ENCODE measurements at places on chromosomes 7 and 10.

DNA sequence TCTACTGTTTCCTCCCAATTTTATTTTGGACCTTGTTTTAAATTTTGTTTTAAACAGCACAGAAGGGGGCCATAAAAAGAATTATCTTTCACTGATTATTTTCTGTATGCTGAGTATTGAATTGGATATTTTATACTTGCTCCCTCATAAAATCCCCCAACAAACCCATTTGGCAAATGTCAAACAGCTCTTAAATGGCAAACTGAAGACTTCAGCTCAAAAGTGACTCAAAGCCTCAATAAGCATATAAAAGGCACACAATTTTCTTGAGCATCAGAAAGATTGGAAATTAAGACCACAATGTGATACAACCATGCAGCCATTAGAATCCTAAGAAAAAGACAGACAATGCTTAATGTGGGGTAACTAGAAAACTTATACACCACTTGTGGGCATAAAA lies 199.2 kb downstream of the SEMA3E start:
- no peak for DNase-seq

GRCh38 chr7:39535064-39535463 lies 31.1 kb upstream of the YAE1 start:
- no peak for DNase-seq

- no peak for DNase-seq
Observed at GRCh38 chr10:48364659-48365405, 58.4 kb downstream of the MAPK8 start.

DNA sequence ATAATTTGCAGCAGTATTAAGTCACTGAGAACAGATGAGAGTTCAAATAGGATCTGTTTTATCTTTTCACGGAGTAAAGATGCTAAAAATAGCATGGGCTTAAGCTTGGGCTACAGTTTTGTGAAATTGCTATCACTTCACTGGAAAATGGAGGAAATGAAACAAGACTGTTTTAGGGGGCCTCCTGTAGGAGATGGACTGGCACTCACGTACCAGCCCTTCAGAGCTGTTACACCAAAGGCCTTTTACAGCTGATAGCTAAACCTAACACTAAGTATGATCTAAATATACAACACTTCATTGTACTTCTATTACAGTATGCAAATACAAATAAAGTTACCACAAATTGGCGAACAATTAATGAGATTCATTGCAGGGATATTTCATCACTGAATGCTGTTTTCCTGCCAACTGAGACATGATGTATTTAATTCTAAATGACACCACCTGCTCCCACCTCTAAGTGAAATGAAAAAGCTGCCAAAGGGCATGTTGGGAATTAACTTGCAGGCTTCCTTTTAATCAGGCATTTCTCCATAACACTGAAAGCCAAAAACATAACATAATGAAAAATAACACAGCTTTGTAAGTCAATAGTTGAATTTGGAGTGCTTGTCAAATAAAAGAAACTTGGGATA lies 304.5 kb upstream of the LRRN3 start:
- DNase-seq: no peak

DNA sequence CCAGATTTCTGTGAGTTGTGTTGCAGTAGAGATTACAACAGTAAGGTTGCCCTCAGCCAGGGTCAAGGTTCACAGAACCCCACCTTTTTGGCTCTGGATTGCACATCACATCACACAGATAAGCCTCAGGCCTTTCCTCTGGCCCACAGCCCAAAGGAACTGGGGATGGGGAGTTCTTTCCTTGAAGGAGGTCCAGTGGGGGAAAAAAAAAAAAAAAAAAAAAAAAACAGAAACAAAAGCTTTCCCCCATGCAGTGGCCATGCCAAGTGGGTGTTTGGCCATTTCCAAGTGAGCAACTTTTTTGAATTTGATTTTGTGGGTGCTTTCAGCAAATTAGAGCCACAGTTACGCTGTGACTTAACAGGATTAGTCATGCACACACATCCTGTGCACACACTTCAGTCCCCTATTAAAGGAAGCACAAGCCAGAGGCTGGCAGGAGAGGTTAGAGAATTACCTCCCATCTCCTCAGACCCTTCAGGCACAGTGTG lies 79.3 kb upstream of the NANOS1 start:
- DNase-seq: no peak

DNA sequence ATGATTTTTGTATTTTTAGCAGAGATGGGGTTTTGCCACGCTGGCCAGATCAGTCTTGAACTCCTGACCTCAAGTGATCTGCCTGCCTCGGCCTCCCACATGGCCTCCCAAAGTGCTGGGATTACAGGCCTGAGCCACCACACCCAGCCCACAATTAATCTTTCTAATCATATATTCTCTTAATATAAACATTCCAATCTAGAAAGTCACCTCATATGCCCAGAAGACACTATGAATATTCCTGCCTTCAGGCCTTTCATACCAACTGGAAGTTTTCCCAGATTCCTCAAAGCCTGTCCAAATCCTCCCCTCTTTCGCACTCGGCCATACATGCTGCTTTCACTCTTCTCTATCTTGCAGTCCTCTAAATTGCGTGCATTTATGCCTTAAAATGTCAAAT lies 32.6 kb downstream of the PDZD8 start:
- DNase-seq: no peak

GRCh38 chr10:128151031-128151430 lies 24.8 kb upstream of the MKI67 start:
- no peak for DNase-seq

DNA sequence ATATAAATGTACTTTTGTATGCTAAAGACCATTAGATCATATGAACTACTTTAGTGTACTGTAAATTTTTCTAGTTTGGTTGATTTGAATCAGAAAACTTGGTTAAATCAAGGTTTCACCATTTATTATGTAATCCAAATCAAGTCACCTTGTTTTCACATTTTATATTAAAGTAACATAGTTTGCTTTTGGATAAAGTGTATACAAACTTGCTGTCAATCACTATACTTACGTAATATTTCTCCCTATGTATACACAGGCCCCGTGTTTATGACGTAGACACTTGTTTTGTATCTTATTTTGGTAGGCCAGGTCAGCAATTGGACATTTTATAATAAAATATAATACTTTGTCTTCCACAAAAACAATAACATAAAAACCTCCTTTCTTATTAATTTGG lies 32.2 kb downstream of the NAMPT start:
- DNase-seq: no peak

GRCh38 chr7:122748195-122748594 lies 45.5 kb upstream of the RNF148 start:
- no peak for DNase-seq

- DNase-seq: no peak
Observed at GRCh38 chr7:154252046-154252445, 199.8 kb downstream of the DPP6 start.

DNA sequence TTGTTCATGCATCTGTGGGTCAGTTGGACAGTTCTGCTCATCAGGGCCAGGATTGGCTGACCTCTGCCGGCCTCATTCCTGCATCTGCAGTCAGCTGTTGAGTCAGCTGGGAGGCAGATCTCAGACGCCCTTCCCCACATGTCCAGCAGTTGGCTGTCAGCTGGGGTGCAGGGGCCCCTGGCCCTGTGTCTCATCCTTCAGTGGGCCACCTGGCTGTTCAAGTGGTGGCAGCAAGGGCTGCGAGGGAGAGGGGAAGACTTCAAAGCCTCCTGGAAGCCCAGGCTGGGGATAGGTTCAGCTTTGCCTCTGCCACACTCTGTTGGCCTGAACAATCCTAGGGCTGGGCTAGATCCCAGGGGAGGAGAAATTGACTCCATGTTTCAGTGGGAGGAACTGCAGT lies 33.2 kb downstream of the TACR2 start:
- DNase-seq: no peak

- no peak for DNase-seq
Observed at GRCh38 chr7:80335511-80336231, 176.2 kb downstream of the GNAT3 start.

DNA sequence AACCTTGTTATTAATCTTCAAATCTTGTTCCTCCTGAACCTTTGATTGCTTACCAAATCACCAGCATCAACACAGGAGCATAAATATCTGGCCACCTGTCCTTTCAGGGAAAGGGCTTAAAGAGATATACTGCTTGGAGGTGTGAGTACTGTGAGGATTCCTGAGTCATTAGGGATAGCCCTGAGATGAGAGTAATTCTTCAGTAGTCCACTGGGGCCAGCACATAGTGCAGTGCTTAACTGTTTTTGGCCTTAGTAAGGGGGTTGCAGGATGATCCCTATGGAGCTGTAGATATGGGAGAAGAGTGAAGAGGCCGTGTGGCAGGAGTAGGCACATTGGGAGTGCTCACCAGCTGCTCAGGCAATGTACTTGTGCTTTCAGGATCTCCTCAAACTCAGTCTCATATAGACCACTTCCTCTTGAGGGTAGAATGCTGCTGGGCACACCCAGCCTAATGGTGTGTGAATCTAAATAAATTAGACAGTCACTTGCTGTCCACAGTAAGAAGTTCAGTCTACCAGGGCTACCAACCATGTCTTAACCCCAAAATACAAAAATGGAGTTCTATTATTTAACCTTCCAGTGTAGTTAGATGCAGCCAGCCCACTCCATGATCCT lies 26.5 kb upstream of the GPR141 start:
- no peak for DNase-seq
